Stimulated activated CD4-positive, alpha-beta T cell treated with anti-CD3 and anti-CD28 coated beads, Interleukin-2, amount 100 ng/mL, for 24 hours (primary cell): ENCODE measurements at places on chromosomes 2 and 18.

GRCh38 chr18:5068851-5069250 is 128.2 kb downstream of the AKAIN1 start:
- DNase-seq, result no peak

GRCh38 chr2:1141079-1141478 is 190.4 kb downstream of the SNTG2 start:
- no peak for DNase-seq

- no peak for DNase-seq
These were observed 48.0 kb downstream of the ANTXR1 start for GRCh38 chr2:69060938-69061501.

DNA sequence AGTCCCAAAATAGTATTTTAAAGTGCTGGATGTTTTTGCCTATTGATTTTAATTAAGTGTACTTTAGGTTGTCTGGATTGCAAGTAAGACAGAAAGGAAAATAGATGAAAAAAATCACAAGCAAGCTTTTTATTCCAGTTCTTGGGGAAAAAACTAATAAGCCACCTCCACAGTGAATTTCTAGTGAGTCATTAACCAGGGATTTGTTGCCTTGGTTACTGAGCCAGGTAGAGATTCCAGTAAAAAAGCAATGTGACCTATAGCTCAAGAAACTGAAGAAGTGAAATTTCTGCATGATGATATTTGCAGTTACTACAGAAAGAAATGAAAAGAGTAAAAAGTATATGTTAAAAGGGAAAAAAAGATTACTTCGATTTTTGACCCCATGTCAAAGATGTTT is 160.6 kb downstream of the METTL4 start:
- DNase-seq, result no peak
